Ascending aorta (tissue), 2 donors: ENCODE measurements at places on chromosomes 5 and 9.
A peak's percentile ranks its signal among the peaks of the same experiment; 100 is the strongest.

- DNase-seq, result peak; percentile 71
Observed at GRCh38 chr5:81825237-81825636, 74.3 kb upstream of the SSBP2 start.

DNA sequence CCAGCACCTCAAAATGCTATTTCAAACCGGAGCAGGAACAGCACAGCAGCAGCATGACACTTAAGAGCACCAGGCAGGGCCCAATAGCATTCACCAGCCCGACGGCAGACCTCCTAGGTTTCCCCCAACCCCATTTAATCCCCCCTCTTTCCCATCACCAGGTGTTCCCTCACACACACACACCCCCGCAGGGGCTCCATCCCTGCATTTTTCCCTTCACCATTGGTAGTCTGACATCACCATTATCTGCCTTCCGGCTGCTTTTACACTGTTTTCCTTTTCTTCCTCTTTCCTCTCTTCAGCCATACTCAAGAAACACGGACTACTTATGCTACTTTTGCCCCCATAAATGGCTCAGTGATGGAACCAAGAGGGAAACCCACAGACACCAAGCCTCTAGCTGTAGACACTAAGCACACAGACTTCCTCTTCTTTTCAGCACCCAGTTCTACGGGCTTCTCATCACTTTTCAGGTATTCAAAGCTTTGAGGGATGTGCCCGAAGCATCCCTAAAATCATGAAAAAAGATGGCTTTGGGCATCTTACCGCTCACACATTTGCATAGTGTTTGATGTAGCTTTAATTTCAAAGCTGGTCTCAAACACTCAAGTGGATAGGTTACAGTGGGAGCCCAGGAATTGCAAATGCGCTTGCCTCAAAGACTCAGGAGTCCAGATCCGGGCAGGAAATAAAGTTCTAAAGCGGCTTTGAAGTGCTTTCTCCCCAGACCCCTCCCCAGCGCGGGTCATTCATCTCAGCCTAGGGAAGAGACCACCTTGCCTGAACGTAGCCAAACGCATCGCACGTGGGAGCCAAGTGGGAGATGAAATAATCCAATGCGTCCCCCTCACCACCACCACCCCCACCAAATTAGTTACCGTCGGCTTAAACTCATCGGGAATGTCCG lies 141.5 kb downstream of the TSSK1B start:
- DNase-seq, result peak; percentile 65

GRCh38 chr9:108273988-108274387 lies 581.8 kb downstream of the ACTL7B start:
- DNase-seq, result no peak

DNA sequence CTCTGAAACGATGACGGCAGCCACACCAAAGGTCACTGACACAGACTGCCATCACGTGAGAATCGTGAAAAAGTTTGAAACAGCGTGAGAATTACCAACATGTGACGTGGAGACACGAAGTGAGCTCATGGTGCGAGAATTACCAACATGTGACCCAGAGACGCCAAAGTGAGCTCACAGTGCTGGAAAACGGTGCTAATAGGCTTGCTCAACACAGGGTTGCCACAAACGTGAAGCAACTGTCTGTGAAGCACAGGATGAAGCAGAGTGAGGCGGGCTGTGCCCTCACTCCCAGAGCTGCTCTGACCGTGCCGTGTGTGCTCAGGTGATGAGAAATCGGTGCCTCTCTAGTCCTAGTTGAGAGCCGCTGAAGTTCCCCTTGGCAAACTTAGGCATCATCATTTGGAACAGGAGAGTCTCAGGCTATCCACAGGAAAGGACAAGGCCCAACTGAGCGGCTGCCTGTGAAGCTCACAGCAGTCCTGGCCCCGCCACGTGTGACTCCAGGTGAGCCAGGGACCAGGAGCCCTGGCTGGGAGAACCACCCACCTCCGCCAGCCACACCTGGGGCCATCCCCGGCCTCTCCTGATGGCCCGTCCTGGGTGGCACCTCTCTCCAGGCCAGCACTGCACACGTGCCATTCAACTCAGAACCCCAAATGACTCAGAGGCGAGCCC lies 29.8 kb upstream of the SLC6A3 start:
- DNase-seq, result peak; percentile 61

- DNase-seq, result no peak
Observed at GRCh38 chr5:83570916-83571315, 99.4 kb downstream of the VCAN start.

DNA sequence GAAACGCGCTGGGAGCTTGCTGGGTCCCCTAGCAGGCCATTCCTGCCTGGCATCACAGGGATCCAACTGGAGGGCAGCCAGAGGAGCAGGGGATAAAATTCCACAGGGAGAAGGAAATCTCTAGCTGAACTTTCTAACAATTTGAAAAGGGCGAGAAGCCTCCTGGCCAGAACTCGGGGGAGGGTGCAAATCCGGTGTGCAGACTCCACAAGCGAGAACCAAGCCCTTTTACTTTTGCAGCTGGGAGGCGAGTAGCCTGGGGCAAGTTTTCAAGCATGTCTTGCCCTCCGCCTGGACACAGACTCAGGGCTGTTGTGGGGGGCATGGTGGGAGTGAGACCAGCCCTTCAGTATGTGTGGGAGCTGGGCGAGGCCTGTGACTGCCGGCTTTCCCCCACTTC lies 14.3 kb upstream of the POU5F2 start:
- no peak for DNase-seq

DNA sequence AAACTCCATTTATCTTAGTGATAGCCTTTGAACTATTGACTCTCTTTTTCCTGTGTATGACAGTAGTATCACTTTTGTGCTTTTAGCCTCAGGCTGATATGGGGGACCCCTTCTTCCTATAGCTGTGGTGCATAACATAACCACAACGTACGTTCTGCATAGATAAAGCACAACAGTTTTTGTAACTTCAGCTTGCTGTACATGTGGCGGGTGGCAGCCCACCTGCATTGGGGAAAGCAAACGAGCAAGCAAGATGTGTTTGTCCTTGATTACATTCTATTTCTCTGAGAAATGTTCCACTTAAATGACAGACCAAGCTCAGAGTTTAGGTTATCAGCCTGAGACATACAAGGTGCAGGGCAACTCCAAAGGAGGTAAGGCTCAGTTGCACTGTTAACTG lies 309.4 kb downstream of the KDM4C start:
- no peak for DNase-seq

DNA sequence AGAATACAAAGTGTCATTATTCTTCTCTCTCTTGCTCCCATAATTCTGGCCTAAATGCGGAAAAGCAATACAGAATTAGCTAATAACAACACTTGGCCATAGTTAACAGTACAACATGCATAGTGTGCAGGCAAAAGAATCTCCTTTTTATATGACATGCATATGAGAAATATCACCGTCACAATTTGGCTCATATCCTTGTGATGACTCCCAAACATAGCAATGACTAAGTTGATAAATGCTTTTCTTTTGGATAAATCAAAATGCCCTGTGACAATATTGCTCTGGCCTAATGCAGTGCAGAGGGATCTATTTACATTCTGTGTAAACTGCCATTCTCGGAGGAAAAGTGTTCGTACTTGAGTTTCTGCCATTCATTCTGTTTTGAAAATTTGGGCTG lies 121.9 kb upstream of the GHR start:
- no peak for DNase-seq

DNA sequence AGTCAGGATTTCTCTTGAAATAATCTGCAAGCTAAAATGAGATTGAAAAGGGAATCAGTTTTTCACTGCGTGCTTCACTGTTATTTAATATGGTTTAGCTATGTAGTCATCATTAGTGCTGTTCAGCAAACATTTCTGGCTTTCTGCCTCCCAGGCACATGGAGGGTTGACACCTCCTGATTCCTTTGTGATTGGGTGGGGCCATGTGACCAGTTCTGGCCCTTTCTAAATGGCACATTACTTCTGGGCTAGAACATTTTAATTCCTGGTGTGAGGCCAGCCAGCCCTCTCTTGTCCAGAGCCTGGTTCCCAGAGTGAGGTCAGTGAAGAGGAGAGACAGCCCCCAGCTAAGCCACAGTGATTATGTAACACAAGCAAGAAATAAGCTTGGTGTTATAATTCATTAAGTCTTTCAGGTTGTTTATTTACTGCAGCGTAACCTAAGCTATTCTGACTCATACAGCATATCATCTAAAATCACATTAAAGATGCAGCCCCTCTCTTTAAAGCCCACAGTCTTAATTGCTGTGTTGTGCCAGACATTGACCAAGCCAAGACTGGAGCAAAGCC lies 17.4 kb upstream of the ARSI start:
- no peak for DNase-seq

DNA sequence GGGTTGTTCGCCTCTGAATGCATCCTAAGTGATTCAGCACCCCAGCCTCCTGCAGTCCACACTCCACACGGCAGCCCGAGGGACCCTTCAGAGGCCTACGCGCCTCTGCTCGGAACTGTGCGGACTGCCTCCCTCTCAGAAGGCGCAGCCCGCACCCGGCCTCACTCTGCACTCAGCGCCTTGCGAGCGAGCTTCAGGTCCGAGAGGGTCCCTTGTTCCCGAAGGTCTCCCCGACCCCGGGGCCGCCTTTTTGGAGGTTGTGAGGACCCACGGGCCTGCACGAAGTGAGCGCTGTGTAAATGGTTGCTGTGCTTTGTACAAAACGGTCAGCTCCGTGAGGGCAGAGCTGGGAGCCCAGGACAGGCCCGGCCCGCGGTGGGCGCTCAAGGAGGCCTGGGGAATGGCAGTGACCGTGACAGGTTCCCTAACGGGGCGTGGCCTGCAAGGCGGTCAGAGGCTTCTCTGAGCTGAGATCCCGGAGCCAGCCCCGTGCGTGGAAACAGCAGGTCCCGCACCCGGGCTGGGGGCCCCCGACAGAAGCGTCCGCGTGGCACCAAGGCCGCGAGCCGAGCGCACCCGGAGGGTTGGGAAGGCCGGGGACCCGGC lies 698 bp upstream of the CACNA1B start:
- DNase-seq, result no peak

DNA sequence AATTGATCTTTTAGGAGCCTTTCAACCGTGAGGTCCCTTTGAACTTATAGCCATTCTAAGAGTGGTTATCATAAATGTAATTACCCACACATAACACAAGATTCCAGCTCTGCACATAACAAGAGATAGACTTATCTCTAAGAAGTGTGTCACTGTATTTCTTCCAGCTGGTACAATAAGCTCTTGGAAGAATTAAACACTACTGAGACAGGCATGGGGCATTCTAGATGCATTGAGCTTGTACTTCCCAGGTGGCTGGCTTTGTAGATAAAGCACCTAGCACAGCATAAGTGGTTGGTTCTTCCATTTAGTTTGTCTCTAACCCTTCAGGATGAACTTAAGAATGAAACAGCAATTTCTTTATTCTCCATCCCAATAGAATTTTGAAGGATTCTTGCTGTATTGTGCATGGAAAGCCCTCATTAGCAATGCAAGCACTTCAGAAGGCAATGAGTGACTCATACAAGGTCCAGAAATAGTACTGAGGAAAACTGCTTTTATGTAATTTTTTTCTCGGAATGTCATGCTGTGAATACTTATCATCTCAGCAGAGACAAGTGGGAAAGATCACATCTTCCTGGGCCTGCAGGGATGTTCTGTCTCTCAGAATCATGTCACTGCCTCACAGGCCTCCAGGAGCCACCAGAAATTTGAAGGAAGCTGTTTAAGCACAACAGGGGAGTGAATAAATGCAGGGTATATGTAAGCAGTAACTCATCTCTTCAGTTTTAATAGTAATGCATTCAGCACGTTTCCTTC lies 91.1 kb upstream of the CD180 start:
- DNase-seq, result no peak

DNA sequence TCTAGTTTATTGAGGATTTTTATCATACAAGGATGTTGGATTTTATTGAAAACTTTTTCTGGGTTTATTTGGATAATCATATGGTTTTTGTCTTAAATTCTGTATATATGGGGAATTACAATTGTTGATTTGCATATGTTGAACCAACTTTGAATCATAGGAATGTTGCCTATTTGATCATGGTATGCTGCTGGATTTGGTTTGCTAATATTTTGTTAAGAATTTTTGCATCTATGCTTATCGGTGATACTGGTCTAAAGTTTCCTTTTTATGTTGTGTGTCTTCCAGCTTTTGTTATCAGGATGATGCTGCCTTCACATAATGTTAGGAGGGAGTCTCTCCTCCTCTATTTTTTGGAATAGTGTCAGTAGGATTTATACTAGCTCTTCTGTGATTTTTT lies 745.0 kb downstream of the PRELID2 start:
- no peak for DNase-seq

GRCh38 chr5:178238711-178239592 lies 6.3 kb upstream of the PHYKPL start:
- no peak for DNase-seq

DNA sequence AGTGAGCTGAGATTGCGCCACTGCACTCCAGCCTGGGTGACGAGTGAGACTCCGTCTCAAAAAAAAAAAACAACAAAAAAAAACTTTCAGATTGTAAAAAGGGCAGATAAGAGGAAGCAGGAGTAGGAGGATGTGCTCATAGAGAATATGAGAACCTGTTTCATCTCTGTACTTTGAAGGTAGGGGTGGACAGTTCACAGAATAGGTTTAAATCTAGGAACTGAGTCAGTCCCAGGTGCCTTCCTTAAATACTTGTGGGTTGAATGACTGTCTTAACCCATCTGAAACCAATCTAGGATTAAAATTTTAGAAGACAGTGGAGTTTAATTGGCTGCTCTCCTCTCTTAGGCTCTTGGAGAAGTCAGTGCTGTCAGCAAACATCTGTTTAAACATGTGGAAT lies 12.4 kb downstream of the POLK start:
- no peak for DNase-seq

- DNase-seq, result no peak
Observed at GRCh38 chr5:175335691-175336090, 108.3 kb downstream of the DRD1 start.

DNA sequence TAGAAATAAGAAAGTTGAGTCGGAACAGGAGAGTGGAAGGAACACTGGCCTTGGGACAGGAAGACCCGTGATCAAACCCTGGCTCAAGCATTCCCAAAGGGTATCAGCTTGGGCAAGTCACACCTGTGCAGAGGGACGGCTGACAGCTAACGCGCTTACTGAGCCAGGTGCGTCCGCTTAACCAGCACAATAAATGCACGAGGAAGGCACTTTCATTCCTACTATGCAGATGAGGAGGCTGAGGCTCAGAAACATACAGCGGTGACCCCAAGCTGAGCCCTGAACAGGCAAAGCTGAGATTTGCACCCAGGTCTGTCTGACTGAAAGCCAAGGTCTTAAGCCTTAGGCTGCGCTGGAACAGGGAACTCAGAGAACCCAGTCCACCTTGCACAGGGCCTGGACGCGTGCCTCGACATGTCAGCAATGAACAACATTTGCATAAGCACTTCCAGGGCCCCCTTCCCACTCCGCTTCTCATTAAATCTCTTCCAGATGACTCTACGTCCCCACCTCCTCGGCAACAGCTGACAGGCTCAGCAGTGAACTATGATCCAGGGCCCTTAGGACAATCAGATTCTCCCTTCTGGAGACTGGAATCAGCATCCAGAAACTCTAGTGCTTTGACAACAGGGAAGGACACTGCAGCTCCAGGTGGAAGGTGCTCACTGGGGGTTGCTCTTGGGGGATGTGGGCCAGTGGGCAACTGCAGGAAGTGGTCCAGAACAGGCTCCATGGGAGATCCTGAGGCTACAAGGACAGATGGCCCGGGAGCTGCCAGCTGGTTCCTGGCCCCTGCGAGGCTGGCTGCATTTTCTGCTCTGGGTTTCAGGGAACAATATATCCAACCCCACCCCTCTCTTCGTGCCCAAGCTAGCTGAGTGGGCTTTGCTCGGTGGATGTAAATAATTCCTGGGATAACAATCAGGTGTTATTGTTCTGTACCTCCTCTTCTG lies 35.2 kb downstream of the SH3PXD2B start:
- DNase-seq, result no peak

- DNase-seq, result no peak
Observed at GRCh38 chr9:1051584-1052275, 1.6 kb downstream of the DMRT2 start.

- DNase-seq, result no peak
Observed at GRCh38 chr5:106019261-106019660, 1651.5 kb downstream of the EFNA5 start.
